ENCODE measurements at places on chromosomes 5 and 9. TPM values are rescaled to one million over a fixed set of nuclear protein-coding genes. Genes with fewer than 3 reads are reported as not detected.

GRCh38 chr9:131387394-131387793 is 6.5 kb upstream of the PRRC2B start:
- DNase-seq, result peak; percentile 2

DNA sequence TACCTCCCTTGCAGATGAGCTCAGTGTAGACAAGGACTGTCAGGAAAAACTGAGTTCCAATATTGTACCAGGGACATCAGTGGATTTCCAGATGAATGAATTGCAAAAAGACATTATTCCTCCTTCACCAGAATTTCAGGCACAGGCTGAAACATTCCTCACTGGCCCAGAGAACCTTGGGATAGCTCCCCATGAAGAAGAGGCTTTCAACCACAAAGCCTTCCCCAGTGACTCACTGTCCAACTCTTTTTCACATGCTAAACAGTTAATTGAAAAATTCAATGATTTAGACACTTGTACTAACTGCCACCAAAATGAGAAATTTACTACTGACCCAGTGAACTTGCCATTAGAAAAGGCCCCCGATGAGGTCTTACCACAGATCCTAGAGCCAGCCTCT is 144.5 kb downstream of the UNC13B start:
- DNase-seq, result no peak

- no peak for DNase-seq
Observed at GRCh38 chr9:22036866-22037626, 27.9 kb upstream of the CDKN2B start.

DNA sequence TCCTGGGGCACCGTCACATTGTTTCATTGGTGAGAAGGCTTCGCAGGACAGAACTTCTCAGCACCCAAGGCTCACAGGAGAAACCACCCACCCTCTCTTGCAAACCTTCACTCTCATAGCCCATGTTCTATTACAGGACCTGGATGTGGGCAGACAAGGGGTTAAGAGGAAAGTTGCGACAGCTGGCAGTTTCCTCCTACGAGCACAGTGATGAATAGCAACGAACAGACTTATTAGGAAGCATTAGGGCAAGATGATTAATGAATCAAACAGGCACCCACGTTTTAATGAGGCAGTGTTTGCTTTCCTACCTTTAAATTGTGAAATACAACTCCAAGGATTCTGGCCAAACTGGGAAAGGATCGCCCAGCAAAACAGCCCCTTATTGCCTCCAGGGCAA is 339.3 kb downstream of the DRD1 start:
- no peak for DNase-seq

Gene CDO1
- 25.6 TPM for polyA plus RNA-seq

Gene ORM1
- 0.70 TPM for polyA plus RNA-seq

- DNase-seq, result no peak
Observed at GRCh38 chr5:160075073-160075472, 44.2 kb downstream of the PWWP2A start.

GRCh38 chr9:120713257-120714087 is 798 bp downstream of the MEGF9 start:
- DNase-seq, result peak; percentile 77

DNA sequence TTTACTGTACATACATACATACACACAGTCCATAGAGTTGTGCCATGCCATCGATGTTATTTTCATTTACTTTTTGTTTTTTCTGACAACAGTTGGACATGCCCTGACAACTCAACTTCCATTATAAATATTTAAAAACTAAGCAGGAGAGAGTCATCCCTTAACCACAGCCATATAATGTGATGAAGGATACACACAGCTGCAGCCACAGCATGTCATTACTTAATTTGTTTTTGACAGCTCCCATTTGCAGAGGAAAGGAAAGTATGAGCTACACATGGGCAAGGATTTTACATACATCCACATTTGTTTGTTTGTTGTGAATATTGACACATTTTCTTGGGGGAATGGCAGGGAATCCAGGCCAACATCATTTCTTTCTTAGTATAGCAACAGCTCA is 91.5 kb upstream of the TUT7 start:
- DNase-seq, result no peak

GRCh38 chr5:19584131-19584530 is 403.9 kb downstream of the CDH18 start:
- DNase-seq, result no peak

Gene OR5C1
- polyA plus RNA-seq, result not detected

DNA sequence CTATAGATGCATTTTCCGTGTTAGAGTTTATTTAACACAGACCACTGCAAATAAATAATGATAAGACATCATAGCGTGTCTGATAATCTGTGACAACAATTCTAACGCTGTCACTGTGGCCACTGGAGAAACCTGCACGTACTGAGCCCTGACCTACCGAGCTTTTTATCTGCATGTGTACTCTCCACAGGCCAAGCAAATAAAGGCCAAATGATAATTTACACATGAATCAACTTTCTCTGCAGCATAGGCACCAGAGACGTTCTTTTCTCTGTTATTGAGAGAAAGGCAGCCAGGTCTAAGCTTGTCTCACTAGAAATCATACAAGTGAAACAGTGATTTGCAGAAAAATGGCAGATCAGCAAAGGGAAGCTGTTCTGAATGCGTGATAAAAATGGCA is 75.8 kb downstream of the POU5F2 start:
- no peak for DNase-seq

Gene SLC6A19
- polyA plus RNA-seq, result not detected

Measured in right cardiac atrium (tissue), 5 donors.